ENCODE measurements at places on chromosomes 5 and 9.

DNA sequence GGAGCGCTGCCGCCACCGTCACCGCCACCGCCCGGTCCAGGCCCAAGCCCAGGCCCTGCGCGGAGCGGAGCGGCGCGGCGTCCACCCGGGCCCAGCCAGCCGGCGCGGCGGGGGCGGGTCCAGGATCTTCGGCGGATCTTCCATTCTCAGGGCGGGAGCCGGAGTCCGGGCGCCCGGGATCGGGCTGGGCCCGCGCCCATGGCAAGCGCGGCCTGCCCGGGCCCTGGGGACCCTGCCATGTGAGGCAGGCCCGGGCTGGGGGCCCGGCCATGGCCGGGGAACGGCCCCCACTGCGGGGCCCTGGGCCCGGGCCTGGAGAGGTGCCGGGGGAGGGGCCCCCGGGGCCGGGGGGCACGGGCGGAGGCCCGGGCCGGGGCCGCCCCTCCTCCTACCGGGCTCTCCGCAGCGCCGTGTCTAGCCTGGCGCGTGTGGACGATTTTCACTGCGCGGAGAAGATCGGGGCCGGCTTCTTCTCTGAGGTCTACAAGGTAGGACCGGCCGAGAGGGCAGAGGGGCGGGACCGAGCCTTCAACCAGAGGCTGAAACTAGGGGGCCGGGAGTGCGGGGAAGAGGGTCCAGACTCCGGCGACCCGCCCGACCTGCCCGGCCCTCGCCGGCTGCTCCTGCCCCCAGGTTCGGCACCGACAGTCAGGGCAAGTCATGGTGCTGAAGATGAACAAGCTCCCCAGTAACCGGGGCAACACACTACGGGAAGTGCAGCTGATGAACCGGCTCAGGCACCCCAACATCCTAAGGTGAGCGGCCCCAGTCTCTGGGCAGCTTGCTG is 482 bp downstream of the TESK1 start:
- DNase-seq = no peak

- no peak for DNase-seq
Observed at GRCh38 chr5:138829341-138829740, 45.8 kb downstream of the LRRTM2 start.

GRCh38 chr9:126696401-126697145 is 82.8 kb downstream of the LMX1B start:
- no peak for DNase-seq

DNA sequence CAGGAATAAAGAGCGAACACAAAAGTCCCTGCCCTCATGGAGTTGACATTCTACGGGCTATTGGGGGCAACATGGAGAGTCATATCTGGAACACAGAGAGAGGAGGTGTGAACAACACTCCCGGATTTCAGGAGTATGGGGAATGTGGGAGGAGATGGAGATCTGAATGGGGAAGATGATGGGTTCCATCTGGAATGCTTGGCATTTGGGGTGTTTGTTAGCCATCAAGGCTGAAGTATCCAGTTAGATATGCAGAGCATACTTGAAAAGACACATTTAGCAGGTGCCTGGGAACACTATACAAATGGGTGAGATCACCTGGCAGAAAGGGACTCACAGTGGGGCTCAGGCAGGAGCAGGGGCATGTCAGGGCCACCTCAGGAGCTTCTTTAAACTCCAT is 61.1 kb downstream of the EGFLAM start:
- no peak for DNase-seq

DNA sequence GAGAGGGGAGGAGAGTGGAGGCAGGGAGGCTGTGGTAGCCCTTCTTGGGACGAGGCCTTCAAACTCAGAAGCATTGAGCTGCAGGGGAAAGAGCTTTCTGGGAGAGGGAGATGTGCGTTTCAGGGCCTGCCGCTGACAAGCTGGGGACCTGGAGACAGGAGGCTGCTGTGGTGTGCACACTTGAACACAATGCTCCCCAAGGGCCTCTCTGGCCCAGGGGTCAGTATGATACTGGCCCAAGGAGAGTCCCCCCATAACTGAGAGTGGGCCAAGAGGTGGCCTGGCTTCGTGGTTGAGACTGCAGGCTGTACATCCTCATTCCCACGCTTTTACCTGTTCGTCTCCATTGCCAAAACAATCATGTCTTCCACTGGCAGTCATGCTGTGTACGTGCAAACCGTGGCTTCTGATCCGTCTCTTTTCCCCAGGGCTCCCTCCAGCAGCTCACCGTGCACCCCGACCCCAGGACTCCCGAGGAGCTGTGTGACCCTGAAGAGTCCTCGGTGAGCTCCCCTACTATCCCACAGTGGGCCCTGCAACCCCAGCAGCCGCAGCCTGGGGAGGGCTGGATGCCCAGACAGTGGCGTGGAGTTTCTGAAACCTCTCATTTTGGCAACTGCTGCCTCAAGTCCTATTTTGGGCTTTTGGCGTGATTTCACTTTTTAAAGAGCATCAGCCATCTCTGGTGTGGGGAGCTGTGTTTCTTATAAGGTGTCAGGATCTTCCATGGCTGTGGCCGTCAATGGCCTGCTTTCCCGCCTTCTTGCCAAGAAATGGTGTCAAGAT is 43.4 kb downstream of the COL15A1 start:
- DNase-seq = no peak

DNA sequence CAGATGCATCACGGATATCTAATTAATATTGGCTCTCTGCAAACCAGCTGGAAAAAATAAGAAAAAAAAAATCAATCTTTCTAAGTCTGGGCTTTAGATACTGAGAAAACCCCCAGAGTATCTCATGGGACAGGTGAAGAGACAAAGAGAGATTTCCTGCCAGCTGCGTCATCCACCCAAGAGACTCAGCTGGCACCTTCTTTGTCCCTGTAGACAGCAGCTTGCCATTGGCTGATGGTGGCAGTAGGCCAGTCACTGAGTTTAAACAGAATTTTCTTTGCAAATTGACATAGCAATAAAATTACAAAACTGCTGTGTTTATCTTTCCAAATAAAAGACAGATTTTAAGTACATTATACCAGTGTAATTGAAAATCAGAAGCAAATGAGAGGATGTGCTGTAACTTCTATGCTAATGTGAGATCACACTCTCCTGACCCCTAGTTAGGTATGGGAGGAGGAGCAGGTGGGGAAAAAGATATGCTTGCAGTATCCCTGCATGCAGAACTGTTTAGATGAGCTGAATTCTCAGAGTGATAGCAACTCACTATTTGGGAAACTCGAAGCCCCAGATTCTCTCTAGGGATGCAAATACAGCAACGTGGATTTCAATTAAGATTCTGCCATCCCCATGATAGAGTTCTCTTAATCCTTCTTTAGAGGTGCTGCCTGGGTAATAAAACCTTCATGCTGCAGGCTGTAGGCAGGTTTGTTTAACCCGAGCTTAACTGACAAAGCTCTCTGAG is 72.2 kb downstream of the NMUR2 start:
- DNase-seq = no peak

DNA sequence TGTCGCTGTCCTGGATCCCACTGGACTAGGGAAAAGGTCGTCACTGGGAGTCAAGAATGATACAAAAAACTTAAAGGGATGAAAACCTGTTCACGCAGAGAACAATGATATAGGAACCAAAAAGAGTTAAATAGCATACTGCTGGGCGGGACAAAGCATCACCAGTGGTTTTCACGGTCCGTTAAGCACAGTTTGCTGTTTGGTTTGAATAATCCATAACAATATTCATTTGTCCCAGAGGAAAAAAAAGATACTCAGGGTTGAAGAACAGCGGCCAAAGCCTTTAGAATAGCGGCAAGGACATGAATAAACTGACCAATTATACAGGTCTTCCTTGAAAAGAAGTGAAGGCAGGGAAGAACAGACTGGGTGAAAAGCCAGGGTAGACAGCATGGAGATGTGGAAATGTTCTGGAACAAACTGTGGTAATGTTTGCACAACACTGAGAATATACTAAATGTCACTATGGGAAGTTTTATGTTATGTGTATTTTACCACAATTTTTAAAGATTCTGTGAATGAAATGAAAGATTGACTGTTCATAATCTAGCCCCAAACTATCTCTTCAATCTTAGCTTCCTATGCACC is 60.8 kb downstream of the MTMR12 start:
- DNase-seq = peak; percentile 29

DNA sequence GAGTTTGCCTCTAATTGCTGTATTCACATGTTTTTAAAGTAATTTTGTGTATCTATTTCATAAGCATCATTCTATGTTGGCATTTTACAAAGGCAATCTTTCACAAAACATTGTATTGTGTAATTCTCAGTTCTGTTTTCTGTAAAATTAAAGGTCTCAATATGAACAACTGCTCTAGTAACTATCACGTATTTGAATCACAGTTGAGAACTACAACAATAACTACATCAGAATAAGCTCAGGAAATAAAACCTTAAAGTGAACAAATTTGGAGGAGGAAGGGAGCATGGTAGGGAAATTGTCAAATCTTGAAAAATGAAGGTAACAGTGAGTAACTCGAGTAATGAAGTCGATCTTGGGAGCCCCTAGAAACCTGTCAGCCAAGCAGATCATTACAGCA is 22.5 kb upstream of the CAMK4 start:
- no peak for DNase-seq

DNA sequence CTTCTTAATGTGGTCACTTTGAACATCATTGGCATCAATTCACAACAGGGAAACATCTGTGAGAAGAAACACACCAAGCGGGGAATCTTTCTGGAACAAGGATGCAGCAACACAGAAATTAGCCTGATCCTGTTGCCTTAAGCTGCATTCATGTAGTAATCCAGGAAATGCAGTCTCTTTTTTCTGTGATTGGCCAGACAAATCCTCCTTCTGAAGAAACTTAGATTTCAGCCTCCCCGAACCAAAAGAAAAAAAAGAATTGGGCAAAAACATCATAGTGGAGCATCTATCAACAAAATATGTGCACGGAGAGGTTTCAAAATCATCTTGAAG is 7.2 kb upstream of the XPA start:
- no peak for DNase-seq

DNA sequence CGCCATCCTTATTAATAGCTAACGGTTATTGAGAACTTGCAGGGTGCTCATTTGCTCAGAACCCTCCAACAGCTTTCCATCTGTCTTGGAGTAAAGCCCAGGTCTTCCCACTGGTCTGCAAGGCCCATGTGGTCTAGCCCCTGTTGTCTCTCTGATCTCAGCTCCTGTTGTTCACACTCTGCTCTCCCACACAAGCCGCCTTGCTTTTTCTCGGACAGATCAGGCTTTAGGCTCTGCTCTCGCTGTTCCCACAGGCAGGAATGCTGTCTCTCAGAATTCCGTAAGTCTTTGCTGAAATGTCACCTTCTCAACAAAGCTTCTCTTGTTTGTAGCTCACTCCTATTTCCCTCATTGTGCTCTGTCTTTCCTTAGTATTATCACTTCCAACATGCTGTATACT is 34.3 kb downstream of the GPR107 start:
- no peak for DNase-seq
